Effector memory CD8-positive, alpha-beta T cell (primary cell): ENCODE measurements at places on chromosomes 5 and 9.

- DNase-seq: no peak
These were observed 16.6 kb downstream of the FLT4 start for GRCh38 chr5:180632768-180633167.

DNA sequence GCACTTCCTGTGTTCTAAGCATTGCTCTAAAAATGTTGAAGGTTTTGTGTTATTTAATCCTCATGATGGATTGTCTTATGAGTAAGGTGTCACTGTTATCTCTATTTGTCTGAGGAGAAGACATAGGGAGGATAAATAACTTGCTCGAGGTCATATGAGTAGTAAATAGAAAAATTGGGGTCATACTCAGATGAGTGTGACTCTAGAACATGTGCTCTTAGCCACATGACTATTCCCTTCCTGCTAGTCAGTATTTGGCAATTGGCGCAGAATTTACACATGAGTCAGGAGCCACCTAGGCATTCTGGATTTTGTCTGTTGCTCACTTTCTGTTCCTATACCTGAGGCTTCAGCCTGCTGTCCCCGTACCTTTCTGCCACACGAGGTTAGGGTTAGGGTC is 234.6 kb upstream of the CD180 start:
- no peak for DNase-seq

- no peak for DNase-seq
These were observed 50.5 kb upstream of the BARHL1 start for GRCh38 chr9:132531710-132532570.

DNA sequence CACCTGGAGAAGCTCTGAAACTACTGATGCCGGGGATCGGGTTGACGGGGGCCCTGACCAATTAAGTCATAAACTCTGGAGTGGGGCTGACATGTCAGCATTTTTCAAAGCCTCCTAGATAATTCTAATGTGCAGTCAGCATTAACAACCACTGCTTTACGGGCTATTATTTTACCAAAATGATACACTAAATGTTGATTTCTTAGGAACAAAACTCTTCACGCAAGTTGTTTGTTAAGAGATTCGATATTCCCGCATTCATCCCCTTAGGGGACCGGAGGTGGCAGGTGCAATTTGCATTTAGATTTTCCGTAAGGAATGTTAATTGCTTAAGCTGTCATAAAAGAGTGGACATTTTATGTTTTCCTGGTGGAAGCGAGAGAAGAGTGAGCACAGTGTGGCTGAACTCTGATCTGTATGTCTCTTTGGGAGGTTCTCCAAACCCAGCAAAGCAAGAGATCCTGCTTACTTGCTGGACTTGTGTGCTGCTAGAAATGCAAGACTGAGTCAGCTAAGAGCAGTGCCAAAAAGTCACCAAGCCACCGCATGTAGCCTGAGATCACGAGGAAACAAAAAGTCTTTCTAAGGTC is 77.6 kb downstream of the UGCG start:
- no peak for DNase-seq

GRCh38 chr9:70954126-70954525 is 167.3 kb downstream of the TRPM3 start:
- DNase-seq: no peak

GRCh38 chr5:178674334-178674733 is 47.5 kb upstream of the CLK4 start:
- DNase-seq: no peak

GRCh38 chr5:88556406-88556805 is 287.8 kb upstream of the TMEM161B start:
- no peak for DNase-seq

DNA sequence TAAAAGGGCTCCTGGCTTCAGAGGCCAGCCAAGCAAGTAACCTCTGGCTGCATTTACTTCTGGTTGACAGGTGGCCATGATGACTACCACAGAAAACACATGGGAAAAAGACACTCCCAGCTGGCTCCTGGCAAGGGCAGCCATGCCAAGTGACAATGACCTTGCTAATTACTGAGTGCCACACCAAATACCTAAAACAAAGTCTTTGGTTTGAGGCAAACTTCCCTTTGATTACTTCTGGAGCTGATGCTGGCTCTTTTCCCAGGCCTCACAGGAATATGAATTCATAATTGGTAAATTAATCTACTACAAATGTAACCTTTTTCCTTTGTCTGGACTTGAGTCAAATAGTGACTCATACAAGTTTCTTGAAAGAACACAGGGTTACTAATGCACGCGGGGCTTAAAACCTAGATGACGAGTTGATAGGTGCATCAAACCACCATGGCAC is 61.0 kb downstream of the LPAR1 start:
- DNase-seq: no peak

- no peak for DNase-seq
These were observed 170.3 kb downstream of the PJA2 start for GRCh38 chr5:109239456-109239855.

- DNase-seq: no peak
These were observed 42.0 kb upstream of the ENTREP1 start for GRCh38 chr9:69283003-69283402.

- DNase-seq: no peak
These were observed 40.4 kb upstream of the FGF1 start for GRCh38 chr5:142726188-142726731.

DNA sequence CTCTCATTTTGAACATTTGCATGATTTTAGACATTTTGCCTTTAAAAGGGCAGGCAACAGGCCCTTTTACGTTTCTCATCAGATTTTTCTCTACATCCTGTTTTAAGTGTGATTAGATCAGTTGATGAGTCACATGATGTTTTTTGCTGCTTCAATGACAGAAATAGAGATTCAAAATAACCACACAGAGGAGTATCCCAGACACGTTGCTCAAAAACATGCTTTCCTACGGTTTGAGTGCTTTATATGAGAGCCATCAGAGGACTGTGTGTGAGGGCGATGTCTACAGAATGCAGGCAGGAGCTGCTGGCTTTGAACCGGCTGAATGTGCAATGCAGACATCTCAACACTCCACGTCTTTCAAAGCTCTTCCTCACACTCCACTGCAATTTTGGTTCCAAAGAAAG is 42.1 kb downstream of the OTULIN start:
- peak; percentile 8 for DNase-seq

DNA sequence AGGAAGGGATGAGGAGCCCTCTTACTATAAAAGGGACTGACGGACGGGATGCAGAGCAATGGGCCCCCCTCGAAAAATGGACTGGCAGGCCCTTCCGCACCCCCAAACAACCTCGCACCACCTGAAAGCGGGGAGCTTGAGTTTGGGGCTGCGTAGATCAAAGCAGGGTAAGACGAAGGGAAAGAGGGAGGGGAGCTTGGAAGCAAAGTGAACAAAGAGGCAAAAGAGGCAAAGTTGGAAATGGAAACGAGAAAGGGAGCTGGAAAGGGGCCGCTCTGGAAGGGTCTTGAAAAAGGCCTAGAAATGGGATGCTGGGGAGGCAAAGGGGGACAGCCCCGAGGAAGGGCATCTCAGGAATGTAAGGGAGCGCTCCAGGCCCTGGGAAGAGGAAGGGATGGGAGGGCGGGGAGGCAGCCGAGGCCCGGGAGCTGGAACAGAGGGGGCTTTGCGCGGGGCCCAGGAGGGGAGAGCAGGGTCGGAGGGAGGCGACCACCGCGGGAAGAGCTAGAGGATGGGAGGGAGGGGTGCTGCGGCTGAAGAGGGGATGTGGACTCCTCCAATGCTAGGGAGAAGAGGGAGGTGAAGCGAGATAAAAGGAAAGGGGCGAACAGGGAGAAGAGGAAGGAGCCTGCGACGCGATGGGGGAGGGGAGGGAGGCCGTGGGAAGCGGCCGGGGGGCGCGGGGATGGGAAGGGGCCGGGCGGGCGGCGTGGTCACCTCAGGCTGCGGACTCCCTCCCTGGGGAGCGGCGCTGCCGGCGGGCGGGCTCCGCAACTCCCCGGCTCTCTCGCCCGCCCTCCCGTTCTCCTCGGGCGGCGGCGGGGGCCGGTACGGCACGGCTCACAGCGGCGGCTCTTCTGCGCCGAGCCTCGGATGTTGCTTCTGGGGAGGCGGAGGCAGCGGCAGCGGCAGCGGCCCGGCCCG is 577 bp downstream of the RNF145 start:
- DNase-seq: no peak

- DNase-seq: no peak
These were observed 5.1 kb upstream of the RALGDS start for GRCh38 chr9:133125941-133126696.

DNA sequence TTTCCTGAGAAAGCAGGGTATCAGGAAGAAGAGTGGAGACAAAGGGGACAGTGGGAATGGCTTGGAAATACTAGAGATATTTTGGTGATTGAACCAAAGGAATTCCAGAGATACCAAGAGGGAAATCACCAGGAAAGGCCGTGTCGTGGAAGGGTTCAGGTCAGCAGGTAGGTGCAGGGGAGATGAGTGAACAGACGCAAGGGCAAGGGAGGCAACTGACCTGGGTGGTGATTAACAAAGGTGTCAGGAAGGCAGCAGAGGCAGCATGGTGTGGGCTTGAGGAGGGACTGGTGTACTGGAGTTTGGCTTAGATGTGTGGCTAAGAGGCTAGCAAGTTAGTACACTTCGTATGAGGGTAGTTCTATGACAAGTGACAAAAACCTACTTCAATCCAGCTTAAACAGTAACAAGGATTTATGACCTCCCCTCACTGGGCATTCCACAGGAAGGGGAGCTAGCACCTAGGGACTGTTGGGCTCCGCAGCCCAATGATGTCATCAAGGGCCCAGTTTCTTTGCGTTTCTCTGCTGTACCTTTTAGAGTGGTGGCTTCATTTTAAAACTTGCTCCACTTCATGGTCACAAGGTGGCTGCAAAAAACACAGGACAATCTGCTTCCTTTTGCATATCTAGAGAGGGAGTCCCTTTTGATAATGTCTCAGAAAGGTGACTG is 37.0 kb downstream of the INIP start:
- DNase-seq: no peak
